ENCODE measurements at places on chromosomes 3 and 15.
A peak's percentile ranks its signal among the peaks of the same experiment; 100 is the strongest.

DNA sequence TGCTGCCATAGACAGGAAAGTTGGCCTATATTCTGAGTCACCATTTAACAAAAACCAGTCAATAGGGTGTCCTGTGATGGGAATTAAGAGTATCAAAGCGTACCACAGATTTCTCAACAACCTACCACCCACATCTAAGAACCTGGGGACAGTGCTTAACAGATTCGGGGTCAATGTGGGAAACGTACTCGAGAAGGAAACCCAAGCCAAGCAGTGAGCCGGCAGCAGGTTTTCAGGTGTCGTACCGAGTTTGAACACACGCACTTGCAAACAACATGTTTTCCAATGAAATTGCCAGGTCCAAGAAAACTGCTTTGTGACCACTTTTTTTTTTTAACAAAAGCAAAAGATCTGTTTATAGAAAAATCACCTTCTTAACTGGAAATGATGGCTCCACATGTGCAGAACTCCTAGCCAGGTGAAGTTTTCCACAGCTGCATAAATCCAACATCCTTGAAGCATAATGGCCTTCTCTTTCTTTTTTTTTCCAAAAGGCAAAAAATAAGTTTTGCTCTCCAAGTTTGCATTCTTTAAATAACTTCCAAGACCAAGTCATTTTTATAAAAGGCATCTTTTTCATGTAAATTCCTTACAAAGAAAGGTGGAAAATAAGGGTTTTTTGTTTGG is 45.7 kb downstream of the ADAMTS17 start:
- ATAC-seq: no peak

DNA sequence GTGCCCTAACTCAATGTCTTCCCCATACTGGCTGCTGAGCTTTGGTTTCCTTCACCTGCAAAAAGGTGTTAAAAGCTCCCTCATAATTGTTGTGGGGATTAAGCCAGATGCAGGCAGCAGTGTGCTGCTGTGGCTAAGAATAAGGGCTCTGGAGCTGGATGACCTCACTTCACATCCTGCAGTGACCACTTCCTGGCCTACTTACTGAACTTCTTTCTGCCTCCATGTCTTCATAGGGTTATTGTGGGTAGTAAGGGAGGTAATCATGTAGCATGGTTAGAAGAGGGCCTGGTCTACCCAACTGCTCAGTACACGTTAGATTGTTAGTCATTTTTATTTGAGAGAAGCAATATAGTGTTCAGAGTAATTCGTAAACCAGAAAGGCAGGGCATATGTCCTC is 18.4 kb downstream of the GYG1 start:
- peak; percentile 61 for ATAC-seq

GRCh38 chr3:152307829-152308474 is 39.2 kb downstream of the MBNL1 start:
- ATAC-seq: no peak

DNA sequence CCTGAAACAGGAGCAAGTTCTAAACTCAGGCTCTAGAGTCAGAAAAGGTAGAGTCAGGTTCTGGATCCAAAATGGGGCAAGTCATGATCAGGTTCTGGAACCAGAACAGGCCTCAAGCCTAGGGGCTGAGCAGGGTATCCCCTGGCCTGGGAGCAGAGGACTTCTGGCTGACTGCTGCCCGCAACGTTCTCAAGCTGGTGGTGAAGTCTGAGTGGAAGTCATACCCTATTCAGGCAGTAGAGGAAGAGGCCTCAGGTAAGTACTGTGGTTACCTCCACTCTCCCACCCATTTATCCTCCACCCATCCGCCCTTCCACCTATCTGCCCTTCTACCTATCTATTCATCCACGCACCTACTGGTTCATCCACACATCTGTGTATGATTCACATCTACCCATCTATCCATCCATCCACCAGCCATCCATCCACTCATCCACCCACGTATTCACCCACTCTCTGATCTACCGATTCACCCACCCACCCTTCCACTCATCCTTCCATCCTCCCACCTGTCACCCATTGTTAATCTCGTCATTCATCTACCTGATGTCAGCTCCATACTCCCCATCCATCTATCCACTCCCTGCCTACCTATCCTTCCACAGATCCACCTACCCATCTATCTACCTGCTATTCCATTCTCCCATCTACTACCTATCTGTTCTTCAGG is 8.7 kb downstream of the TTLL3 start:
- no peak for ATAC-seq

DNA sequence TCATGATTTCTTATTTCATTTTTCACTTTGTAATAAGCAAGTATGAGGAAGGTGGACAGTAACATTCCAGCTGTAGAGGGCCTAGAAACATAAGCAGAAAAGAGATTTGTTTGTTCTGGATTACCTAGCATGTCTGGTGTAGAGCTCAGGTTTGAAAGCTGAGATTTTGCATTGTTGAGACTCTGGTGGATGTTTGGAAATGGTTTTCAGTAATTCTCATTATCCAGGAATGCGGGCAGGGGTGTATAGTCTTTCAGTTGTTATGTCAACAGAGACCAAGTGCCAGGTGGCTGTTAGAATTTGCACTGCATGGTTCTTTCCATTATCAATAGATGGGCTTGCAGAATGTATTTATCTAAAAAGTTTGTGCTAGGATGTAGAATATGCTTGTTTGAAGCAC is 10.9 kb downstream of the GPD1L start:
- ATAC-seq: no peak

DNA sequence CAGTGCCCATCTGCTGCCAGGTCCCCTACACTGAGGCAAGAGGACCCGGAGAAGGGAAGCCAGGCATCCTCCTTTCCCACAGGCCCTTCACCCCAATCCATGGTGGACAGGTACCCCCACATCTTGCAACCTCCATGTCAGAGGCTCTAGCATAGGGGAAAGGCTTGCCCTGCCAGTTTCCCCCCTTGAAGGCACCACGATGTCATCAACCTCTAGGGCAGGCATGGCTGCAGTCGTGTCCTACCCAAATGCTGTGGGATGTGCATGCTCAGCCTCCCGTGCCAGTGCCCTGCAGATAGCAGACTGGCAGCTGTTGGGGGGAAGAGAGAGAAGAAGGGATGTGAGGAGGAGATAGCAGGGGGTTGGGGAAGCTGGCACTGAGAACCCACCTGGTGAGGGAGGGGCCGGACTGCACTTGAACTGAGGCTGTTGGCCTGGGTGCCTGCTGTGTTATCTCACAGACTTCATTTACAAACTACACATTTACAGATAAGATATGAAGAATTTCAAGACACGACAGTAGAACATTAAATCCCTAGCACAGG is 197.5 kb downstream of the ADAMTS9 start:
- no peak for ATAC-seq

GRCh38 chr3:135325096-135325495 is 530.0 kb downstream of the EPHB1 start:
- ATAC-seq: no peak

DNA sequence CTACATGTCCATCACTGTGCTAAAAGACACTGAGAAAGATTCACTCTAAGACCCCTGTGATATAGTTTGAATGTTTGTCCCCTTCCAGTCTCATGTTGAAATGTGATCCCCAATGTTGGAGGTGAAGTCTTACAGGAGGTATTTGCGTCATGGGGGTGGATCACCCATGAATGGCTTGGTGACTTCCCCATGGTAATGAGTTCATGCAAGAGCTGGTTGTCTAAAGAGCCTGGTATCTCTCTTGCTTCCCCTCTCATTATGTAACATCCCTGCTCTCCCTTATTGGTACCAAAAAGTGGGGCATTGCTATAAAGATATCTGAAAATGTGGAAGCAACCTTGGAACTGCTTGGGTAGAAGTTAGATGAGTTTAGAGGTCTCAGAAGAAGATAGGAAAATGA is 32.2 kb upstream of the FAM174B start:
- ATAC-seq: no peak

- ATAC-seq: no peak
Observed at GRCh38 chr3:24012589-24013269, 67.6 kb downstream of the NR1D2 start.

DNA sequence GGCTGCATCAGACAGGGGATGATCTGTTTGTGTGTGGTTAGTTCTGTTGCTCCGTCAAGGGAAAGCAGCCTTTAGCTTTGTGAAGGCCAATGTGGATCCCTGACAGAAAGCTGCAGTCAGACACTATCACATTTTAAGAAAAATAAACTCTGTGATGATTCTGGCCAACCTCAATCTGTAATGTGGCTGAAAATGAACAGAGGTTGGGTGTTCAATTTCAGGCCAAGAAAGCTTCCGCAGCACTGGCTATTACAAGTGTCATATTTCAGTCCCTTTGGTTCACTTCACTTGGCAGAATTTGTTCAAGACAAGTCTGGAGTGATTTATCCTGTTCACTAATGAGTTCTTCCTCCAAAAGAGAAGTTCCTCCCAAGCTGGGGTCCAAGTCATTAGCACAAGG is 571.8 kb upstream of the IL12A start:
- no peak for ATAC-seq

- no peak for ATAC-seq
Observed at GRCh38 chr15:92438471-92438870, 44.8 kb downstream of the ST8SIA2 start.

DNA sequence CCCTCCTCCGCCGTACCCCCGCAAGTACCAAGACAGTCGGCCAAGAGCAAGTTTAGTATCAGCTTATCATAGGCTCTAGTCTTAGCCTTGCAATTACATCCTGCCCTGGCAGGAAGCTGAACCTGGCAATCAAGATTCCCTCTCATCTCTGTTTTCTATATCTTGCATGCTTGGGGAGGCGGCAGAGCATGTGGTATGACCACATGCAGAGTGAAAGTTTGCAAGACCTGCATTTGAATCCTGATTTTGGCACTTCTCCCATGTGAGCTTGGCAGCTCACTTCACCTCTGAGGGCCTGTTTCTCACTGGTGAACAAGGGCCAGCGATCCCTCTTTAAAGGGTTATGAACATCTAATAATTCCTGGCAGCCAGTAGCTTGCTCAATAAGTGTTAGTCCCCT is 106.1 kb upstream of the FRMD4B start:
- ATAC-seq: no peak

- no peak for ATAC-seq
Observed at GRCh38 chr3:66836363-66837152, 161.5 kb upstream of the KBTBD8 start.

DNA sequence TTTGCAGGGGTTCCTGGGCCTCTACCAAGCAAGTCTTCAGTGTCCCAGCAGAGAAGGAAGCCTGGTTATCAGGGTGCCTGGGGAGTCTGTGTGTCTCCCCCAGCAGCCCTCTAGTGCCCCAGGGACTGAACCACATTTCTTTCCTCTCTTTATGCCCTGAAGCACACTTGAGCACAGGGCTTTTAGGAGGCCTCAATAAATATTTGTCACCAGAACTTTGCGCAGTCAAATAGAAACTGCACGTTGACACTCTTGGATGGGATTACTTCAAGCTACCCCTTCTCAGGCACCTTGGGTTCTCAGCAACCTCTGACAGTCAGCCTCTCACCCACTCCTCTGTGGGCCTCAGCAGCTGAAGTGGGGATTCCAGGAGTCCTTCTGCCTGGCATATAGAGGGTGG is 226.6 kb upstream of the HES1 start:
- ATAC-seq: peak; percentile 45

All from activated CD4-positive, CD25-positive, alpha-beta regulatory T cell treated with anti-CD3 and anti-CD28 coated beads, Interleukin-2, amount 50 U/mL, for 24 hours (primary cell).